ENCODE measurements at places on chromosomes 4 and X. TPM values are rescaled to one million over a fixed set of nuclear protein-coding genes. Genes with fewer than 3 reads are reported as not detected.

The HSFX4 gene
- total RNA-seq: not detected

The GAGE12H gene
- total RNA-seq: not detected

The GAGE13 gene
- not detected for total RNA-seq

The C4orf51 gene
- not detected for total RNA-seq

The FBXL5 gene
- 93.9 TPM for total RNA-seq

The SPIN2A gene
- total RNA-seq: 0.22 TPM

The MAGED4 gene
- 0.27 TPM for total RNA-seq

- no peak for DNase-seq
These were observed 200.4 kb downstream of the MAB21L2 start for GRCh38 chr4:150782311-150782710.

DNA sequence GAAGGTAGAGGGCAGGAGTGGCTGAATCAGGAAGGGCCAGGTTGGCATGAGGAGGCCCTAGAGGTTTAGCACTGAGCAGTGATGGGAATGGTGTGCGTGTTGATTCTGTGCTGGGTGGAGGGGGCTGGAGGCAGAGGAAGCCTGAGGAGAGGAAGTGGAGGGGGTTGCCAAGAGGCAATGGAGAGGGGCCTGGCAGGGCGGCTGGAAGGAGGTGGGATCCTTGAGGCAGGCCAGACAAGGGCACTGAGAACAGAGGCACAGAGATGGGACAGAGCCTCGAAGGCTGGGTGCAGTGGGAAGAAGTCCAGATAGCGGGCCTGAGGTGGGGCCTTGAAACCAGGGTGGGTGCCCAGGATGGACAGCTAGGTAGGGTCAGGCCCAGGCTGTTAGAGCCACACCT, 24.3 kb downstream of the SH3BP2 start:
- DNase-seq: peak; percentile 23

GRCh38 chrX:96682516-96682915, 2.1 kb upstream of the DIAPH2 start:
- no peak for DNase-seq

DNA sequence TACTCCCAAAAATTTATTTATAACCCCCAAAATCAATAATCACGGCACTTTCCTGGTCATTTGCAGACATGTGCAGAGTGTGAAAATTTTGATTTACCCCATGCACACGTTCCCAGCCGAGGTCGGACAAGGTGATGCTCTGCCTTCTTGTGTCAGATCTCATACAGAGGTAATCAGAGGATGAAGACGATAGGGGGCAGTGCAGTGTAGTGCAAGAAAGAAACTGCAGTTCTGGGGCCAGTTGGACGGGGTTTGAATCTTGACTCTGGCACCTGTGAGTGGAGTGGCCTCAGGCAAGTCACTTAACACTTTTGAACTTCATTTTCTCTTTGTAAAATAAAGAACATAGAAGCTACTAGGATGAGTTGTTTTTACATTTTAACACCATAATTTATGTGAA, 88.4 kb downstream of the FRMPD3 start:
- no peak for DNase-seq

DNA sequence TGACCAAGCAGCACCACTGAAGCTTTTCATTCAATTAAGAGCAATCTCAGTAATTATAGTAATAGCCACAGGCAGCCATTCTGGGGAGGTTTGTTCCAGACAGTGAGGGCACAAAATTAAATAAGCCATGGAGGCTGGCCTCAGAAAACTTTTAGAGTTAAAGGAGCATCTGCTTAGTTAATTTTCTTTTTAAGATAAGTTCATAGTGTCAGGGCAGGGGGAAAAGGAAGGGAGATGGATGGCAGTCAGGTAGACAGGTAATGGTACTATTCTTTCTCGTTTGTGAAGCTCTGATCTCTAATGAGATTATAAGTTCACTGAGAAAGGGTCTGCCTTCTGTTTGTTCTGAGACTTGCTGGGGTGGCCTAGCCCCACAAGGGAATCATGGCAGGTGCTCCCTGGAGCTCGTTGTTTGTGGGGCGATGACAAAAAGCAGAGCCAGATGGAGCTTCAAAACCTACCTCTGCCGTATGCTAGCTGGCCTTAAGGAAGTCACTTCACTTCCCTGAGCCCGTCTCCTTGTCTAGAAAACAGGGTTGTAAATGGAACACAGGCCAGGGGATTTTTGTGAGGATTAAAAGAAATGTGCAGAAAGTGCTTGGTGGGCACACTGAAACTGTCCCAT, 44.6 kb upstream of the FGFBP2 start:
- no peak for DNase-seq

GRCh38 chrX:131543774-131544173, at the start of gene OR13H1:
Gene OR13H1 (plus strand): TSS chrX:131544074. CDS start chrX:131544074, 0 bp downstream.
- DNase-seq: no peak

All from Right ventricle myocardium inferior (tissue), 1 donor.